ENCODE measurements at places on chromosomes 2 and 18.

GRCh38 chr2:158723921-158724802, 71.0 kb upstream of the DAPL1 start:
- no peak for DNase-seq

DNA sequence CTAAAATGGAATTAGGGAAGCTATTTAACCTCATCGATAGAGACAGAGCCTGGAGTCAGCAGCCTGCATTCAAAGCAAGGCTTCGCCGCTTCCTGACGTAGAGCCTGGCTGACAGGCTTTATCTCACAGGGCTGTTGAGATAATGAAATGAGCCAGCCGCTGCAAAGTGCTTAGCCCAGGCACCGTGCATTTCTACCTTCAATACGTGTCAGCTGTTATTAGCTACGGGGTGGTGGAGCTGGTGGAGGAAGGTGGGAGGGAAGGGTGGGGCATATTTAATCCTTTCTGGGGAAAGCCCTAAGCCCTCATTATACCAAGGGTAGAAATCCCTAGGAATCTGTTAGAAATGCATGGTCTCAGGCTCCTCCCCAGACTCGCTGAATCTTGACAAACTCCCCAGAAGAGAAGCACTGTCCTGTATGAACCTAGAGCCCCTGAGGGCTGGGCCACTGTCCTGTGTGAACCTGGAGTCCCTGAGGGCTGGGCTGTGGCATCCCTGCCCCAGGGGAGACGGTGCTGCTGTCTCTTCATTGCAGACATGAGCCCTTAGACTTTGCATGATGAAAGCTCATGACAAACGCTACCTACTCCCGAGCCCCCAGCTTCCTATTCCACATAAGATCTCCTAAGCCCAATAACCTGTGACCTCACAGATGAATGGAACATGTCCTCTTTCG, 72.4 kb downstream of the ALPK2 start:
- DNase-seq: no peak

- DNase-seq: no peak
Measured at GRCh38 chr2:198004173-198004572, 199.8 kb downstream of the PLCL1 start.

DNA sequence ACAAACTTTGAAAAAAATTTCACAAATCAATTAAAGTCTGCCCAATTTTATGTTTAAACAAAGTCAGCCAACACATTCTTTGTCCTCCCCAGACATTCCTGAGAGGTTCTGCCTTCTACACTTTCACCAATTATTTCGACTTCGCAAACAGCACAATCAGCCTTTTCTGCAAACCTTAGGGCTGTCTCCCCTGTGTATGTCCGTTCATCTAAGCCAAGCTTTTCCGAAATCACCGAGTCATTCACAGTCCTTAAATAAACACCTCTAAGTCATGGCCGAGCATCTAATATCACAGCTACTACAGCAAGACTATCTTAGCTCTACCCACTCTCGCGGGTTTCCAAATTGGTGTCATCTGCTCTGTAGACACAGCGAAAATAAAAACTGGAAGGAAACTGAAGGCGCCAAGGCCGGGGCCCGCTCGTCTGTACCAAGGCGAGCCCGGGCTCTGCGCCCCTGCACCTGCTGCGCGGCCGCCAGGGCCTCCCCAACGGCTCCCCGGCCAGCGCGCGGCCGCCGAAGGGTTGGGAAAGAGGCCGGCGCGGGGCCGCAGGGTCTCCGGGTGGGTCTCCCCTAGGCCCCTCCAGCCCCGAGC, 730 bp downstream of the ODC1 start:
- DNase-seq: peak; percentile 27

All from HCEC 1CT (cell line).